ENCODE measurements at places on chromosomes 5 and 9. TPM values are rescaled to one million over a fixed set of nuclear protein-coding genes. Genes with fewer than 3 reads are reported as not detected.
A peak's percentile ranks its signal among the peaks of the same experiment; 100 is the strongest.

DNA sequence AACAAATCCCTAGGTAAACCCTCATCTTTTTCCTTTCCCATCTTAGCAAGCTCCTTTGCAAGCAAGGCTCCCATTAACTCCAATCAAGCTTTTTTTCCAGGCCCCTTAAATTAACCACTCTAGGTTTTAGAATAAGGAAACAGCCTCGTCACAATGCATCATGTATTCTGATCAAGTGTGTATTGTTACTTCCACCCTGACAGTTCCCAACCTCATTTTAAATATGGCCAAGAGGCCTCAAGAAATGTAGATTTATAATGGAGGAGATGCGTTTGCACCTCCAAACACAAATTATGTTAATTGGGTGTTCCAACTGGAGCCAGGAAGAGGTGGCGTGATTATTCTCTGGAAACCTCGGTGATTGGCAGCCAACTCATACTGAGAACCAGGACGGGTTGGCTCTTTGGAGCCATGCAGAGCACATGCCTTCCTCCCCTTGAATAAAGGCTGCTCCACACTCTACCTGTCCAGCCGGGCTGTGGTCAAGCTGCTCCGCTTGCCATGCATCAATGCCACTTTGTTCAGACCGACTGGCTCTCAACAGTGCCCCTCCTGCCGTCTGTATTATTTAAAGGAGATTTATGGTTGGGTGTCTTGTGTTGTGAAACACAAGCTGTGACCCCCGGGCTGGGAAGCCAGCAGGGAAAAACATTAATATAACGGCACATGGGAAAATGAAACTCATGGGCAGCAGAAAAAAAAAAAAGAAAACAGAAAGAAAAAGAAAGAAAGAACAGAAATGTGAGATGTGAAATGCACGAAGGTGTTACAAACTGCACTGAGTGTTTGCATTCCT lies 191.1 kb downstream of the EBF1 start:
- DNase-seq = no peak

DNA sequence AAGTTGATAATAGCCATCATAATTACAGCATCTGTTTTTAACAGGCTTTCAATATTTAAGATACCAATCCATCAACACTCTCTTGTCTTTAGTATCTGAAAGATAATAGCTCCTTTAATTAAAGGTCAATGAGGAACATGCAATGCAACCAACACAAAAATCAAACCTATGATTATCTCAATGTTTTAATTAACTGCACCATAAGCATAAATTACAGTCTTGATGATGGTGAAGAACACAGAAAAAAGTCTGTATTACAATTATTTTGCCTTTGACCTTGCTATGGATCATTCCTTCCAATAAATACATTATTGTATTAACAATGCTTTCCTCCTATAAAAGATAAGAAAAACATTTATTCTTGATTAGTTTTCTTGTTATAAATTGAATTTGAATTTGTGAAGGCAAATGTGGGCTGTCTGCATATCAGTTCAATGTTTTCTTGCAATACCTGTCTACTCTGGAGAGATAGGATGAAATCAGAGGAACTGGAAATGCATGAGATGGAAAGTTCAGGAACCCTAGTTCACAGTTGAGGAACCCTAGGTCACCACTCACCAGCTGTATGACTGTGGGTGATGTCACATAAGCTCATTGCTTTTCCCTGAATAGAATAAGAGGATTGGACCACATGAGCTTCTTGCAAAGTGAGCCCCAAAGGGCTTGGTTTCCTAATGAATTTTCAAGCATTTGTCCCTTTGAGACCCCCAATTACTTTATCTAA lies 58.5 kb upstream of the ANXA1 start:
- no peak for DNase-seq

CDO1 gene
- 2.7 TPM for total RNA-seq

SOHLH1 gene
- not detected for total RNA-seq

ACTBL2 gene
- total RNA-seq = not detected

DNA sequence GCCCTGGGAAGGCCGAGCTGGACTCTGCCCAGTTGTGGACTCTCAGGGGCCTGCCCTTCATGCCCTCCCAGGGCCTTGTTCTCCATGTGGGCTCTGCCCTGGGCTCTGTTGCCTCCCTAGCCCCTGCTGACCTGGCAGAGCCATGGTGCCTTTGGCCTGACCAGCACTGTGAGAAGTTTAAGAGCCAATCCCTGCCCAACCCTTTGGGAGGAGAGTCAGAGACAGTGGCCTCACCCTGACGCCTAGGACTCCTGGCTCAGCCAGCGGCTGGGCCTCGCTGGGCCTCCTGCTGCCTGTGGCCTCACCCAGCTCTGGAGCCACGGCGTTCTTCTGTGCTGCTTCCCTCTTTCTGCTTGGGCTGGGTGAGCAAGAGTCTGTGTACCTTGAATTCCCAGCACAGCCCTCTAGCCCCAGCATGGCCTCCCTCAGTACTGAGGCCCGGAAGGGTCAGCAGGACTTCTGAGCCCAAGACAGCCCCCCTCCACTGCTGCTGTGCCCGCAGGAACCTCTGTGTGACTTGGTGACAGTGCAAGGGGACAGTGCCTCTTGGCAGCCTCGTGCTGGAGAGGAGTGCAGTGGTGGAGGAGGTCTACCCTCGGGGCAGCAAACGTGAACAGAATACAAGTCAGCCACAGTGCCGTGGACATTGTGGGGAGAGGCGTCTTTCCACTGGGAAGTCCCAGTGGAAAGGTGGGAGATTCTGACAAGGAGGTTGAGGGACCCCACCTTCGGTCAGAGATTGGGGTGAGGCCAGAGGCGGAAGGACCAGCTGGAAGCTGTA lies 97.4 kb downstream of the CACNA1B start:
- DNase-seq = no peak

- DNase-seq = no peak
Observed at GRCh38 chr5:156870498-156870839, 20.4 kb downstream of the PPP1R2B start.

GRCh38 chr9:2047144-2047671 lies 32.1 kb downstream of the SMARCA2 start:
- no peak for DNase-seq

DNA sequence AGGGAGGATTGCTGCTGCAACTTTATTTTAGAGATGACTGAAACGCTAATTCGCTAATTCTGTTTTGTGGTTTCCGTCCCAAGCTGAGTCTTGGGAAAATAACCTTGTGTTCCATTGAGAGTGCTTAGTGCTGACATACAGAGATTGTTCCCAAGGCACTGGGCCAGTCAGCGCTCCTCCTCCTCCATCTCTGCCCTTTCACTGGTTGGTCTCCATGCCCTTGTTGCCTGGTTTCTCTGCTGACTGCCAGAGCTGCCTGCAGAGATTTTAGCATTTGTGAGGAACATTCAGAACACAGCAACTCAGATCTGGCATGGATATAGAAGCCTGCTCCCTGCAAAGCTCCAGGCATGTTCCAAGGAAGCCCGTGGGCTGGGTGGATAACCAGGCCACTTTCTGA lies 126.0 kb upstream of the IRX2 start:
- DNase-seq = no peak

- no peak for DNase-seq
Observed at GRCh38 chr5:55708732-55709131, 3.4 kb downstream of the SLC38A9 start.

GRCh38 chr9:18824095-18824666 lies 208.8 kb downstream of the SAXO1 start:
- no peak for DNase-seq

DNA sequence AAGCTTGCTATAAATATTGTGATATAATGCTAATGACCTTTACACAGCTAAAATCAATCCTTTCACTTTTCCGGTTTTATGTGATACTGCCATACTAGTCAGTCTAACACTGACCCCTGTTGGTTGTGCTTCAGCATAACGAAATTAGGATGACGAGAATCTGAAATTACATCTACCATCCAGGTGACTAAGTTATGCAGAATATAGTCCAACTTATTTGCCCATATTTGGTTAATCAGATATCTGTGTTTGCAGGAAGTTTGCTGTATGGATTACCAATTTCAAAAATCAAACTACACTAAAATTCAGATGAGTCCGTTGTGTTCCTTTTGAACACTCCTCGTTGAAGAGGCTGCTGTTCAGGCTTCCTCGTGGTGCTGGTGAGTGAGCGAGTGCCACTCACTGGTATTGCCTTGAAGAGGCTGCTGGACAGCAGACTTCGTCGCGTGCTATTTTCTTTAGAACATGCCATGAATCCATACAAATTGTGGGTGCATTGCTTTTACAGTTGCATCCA lies 32.5 kb downstream of the TENT4A start:
- no peak for DNase-seq

SLC6A7 gene
- total RNA-seq = not detected

DNA sequence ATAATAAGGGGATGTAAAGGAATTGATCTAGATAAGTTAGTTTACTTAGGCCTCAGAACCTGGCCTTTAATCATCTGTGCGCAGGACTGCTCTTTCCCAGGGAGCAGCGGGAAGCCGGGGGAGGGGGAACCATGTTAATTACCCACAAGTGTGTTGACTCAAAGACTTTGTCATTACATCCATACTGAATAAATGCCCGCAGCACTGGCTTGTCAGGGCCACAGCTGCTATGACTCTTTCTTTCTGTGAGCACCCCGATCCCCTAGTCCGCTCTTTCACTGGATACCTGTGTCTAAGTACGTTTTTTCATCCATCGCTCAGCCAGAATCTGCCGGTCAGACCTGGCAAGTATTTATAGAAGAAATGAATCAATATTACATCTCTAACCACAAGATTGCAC lies 249.3 kb upstream of the DMRT1 start:
- no peak for DNase-seq

- peak; percentile 60 for DNase-seq
Observed at GRCh38 chr5:9653811-9654210, 23.7 kb upstream of the TAS2R1 start.

TEK gene
- total RNA-seq = 5.7 TPM

DNA sequence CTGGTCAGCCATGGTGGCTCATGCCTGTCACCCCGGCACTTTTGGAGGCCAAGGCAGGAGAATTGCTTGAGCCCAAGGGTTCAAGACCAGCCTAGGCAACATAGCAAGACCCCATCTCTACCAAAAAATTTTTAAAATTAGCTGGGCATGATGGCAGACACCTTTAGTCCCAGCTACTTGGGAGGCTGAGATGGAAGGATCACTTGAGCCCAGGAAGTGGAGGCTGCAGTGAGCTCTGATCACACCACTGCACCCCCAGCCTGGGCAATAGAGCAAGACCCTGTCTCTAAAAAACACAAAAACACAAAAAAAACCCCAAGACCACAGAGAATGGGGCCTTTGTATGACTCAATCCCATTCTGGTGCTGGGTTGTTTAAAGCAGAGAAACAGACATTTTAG lies 44.0 kb downstream of the MED27 start:
- DNase-seq = no peak
